CD14-positive monocyte (primary cell): ENCODE measurements at places on chromosomes 12 and 14. TPM values are rescaled to one million over a fixed set of nuclear protein-coding genes. Genes with fewer than 3 reads are reported as not detected.

DNA sequence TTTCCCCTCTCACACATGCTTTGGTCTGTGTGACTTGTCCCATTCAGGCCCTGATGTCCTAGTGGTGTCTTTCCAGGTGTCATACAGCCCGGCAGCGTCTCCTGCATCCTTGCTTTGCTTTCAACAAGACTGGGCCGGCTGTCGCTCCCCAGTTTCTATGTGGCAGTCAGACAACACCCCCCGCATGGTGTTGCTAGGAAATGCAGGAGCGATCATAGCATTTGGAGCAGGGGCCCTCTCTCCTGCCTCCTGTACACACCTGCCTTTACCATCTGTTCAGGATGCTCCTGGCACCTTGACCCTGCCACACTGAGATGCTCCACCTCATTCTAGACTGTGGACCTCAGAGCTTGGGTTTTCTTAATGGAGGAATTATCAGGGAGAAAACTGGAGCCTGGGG, 29.5 kb downstream of the CACNA1C start:
- DNase-seq, result no peak

CLEC9A gene
- 0.07 TPM in 1 of 2 replicates, not detected in the other for polyA plus RNA-seq

ALG10B gene
- polyA plus RNA-seq, result 1.2 and 2.3 TPM in 2 replicates

GRCh38 chr12:101116911-101117310, 93.1 kb downstream of the SLC5A8 start:
- no peak for DNase-seq

CD163 gene
- 82.5 and 130 TPM in 2 replicates for polyA plus RNA-seq

KRT86 gene
- polyA plus RNA-seq, result not detected

HOXC5 gene
- polyA plus RNA-seq, result not detected

DNA sequence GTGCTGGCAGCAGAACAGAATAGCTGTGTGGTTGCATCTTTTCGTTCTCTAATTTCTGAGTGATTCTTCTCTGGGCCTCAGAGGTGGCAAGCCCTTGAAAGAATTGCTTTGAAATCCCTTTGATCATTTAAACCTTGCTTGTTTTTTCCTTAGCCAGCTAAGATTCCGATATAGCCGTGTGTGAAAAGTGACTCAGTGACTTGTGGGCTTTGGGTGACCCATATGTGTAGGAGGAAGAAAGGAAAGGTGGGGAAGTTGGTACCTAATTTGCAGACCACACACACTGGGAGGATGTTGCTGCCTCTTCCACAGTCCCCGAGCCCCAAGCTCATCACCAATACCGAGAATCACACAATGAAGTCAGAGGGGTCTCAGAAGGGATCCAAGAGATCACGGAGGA, 18.8 kb downstream of the SLC24A4 start:
- no peak for DNase-seq
